ENCODE measurements at places on chromosomes 12 and 14. TPM values are rescaled to one million over a fixed set of nuclear protein-coding genes. Genes with fewer than 3 reads are reported as not detected.

- peak overlapping the region; percentile 89 for H3K27ac ChIP-seq
- H3K27me3 ChIP-seq, result no peaks in the 10 kb centered on the region
- peaks cover 49% of the 10 kb centered on the region for H3K4me1 ChIP-seq
- 0 out of 2 replicates have a peak overlapping the region, but pooled peaks have one; percentile 4 for H3K4me3 ChIP-seq
- H3K36me3 ChIP-seq, result no peaks in the 10 kb centered on the region
- peak; percentile 85 for DNase-seq
Observed at GRCh38 chr12:116525418-116526001, 33.7 kb upstream of the MAP1LC3B2 start.

The TAS2R8 gene
- total RNA-seq, result not detected

DNA sequence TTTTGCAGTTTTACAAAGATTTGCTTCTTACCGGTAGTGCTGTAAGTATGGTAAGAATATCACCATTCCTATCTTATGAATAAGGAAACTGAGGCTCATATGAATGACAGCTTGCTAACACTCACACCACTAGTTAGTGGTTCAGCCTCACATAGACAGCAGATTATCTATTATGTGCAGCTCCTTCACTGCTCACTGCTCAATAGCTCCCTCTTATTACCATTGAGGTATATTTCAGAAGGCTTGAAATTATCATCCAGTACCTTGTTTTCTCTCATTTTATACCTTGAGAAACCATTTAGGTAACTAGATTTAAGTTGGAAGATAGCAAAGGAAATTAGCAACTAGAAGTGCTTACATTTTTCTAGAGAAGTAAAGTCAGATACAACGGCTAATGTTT is 15.5 kb downstream of the RIC8B start:
- no peak for DNase-seq
- no peaks in the 10 kb centered on the region for H3K27me3 ChIP-seq
- H3K4me1 ChIP-seq, result no peaks in the 10 kb centered on the region
- peaks cover 43% of the 10 kb centered on the region for H3K36me3 ChIP-seq
- H3K27ac ChIP-seq, result no peak overlapping the region

- no peak overlapping the region for H3K4me3 ChIP-seq
- no peaks in the 10 kb centered on the region for H3K27me3 ChIP-seq
- no peaks in the 10 kb centered on the region for H3K4me1 ChIP-seq
Observed at GRCh38 chr14:69968132-69968531, 88.9 kb downstream of the SMOC1 start.

The PPHLN1 gene
- 92.4 TPM for total RNA-seq

GRCh38 chr14:70810621-70811020 is 1.3 kb upstream of the MAP3K9 start:
- peaks cover 5% of the 10 kb centered on the region for H3K27me3 ChIP-seq
- no peak overlapping the region for H3K4me3 ChIP-seq
- DNase-seq, result no peak
- H3K4me1 ChIP-seq, result peaks cover 9% of the 10 kb centered on the region

GRCh38 chr14:37583358-37584210 is 11.5 kb downstream of the FOXA1 start:
- H3K36me3 ChIP-seq, result no peaks in the 10 kb centered on the region
- H3K27me3 ChIP-seq, result 0 out of 2 replicates have a peak, but pooled peaks cover 2% of the 10 kb centered on the region
- no peak overlapping the region for H3K27ac ChIP-seq

- H3K27me3 ChIP-seq, result no peaks in the 10 kb centered on the region
- no peak for DNase-seq
- no peaks in the 10 kb centered on the region for H3K36me3 ChIP-seq
- H3K27ac ChIP-seq, result no peak overlapping the region
- H3K4me3 ChIP-seq, result no peak overlapping the region
Observed at GRCh38 chr12:58926586-58926985, 6.3 kb upstream of the LRIG3 start.

DNA sequence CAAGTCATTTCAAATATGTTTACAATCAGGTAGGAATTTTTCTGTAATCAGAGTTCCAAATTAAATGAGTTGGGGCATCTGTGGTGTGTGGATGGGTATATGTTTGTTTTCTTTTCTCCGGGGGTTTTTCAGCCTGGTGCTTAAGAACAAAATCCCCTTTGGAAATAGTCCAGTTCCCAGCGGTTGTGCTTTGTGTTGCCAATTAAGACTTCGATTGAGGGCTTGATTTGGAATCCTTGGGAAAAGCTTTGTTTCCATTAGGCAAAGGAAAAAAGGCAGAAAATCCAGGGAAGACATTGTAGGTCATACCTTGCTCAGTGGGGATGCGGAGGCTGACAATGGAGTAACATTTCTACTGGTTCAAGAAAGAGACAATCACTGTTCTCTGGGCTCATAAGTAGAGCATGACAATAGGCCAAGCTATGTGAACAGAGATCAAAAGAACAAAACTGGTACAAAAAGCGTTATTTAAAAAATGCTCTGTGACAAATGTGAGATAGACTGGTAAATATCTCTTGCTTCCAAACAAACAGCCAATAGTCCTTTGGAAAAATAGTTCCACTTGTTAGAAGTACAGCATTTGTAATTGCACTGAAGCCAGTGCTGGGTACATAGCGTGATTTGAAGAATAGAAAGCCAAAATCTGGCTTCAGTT is 79.7 kb downstream of the EML1 start:
- no peaks in the 10 kb centered on the region for H3K27me3 ChIP-seq
- peaks cover 13% of the 10 kb centered on the region for H3K4me1 ChIP-seq
- DNase-seq, result no peak

The ADGRD1 gene
- total RNA-seq, result not detected

GRCh38 chr14:90675399-90675798 is 140.8 kb downstream of the TTC7B start:
- H3K4me3 ChIP-seq, result no peak overlapping the region
- H3K27ac ChIP-seq, result peak overlapping the region; percentile 45
- peaks cover 47% of the 10 kb centered on the region for H3K4me1 ChIP-seq
- H3K36me3 ChIP-seq, result no peaks in the 10 kb centered on the region

The TAS2R42 gene
- not detected for total RNA-seq

The ADAM21 gene
- total RNA-seq, result not detected

GRCh38 chr12:69046363-69046762 is 113.4 kb upstream of the CPM start:
- DNase-seq, result no peak
- no peaks in the 10 kb centered on the region for H3K27me3 ChIP-seq
- H3K36me3 ChIP-seq, result no peaks in the 10 kb centered on the region
- H3K4me3 ChIP-seq, result no peak overlapping the region
- no peak overlapping the region for H3K27ac ChIP-seq

The MYO1A gene
- not detected for total RNA-seq

The GLS2 gene
- total RNA-seq, result not detected

DNA sequence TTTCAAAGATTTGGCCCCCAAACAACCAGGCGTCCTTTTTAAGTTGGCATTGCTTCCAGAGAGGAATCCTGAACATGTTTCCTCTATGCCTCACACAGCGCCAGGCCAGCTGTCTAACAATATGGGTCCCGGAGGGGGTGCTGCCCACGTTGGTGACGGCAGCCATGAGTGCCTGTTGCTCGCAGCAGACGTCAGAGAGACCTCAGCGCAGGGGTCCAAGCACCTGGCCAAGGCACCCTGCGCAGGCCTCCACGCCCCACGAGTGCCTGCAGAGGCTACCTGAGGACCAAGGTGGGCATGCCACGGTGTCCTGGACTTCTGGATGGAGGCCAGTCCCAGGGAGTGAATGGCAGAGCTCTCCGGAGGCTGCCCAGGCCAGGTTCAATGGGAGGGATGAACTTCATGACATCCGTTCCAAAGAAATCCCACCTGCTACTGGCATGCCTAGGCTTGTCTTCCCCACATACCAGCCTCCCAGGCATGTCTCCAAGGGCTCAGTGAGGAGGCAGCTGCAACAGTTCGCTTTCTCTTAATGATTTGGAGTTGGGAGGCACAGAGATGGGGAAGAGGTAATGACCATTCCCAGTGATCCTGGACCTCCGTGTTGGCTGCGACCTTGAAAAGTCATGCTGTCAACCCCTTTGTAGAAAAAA is 11.6 kb upstream of the FOXN3 start:
- peaks cover 77% of the 10 kb centered on the region for H3K4me1 ChIP-seq
- peak overlapping the region; percentile 83 for H3K27ac ChIP-seq
- H3K27me3 ChIP-seq, result no peaks in the 10 kb centered on the region
- no peaks in the 10 kb centered on the region for H3K36me3 ChIP-seq

The TSHR gene
- not detected for total RNA-seq

The TRIM9 gene
- total RNA-seq, result 0.16 TPM

The TBX3 gene
- 28.8 TPM for total RNA-seq

The TMCC3 gene
- total RNA-seq, result 1.9 TPM

The GPRC5D gene
- not detected for total RNA-seq

DNA sequence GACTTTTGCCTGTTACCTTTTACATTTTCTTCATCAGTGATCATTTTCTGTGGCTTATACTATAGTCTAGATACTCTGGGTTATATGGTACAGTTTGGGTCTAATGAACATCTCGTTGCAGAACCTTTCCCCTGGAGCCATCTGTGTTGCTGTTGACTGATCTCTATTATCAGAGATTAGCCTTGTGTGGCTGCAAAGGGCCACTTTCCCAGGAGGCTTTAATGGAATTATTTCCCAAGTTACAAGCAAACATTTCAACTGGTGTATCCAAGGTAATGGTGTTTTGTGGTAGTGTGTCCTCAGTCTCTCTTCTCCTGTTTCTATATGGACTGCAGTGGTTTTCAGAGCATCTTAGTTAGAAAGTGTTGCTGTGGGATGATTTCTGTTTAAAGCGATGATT is 25.9 kb downstream of the UTP20 start:
- H3K27me3 ChIP-seq, result no peaks in the 10 kb centered on the region
- no peak overlapping the region for H3K4me3 ChIP-seq
- peaks cover 71% of the 10 kb centered on the region for H3K36me3 ChIP-seq
- no peaks in the 10 kb centered on the region for H3K4me1 ChIP-seq
- no peak overlapping the region for H3K27ac ChIP-seq
- DNase-seq, result no peak

DNA sequence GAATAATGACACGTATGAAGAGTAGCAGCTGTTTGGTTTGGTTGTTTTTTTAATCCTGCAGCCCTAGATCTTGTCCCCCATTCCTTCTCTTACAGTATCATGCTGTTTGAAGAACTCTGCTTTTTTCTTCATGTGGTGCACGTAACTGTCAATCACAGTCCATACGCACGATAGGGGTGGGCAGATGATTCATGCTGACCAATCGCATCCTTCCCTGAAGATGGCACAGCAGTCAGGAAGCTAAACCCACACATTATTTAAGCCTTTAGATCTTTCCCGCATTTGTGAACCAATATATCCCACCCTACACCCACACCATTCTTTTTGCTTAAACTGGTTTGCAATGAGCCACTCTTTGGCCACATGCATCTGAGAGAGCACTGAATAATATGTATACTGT is 158.9 kb upstream of the PLEKHA5 start:
- no peak for DNase-seq
- no peaks in the 10 kb centered on the region for H3K4me1 ChIP-seq
- H3K36me3 ChIP-seq, result no peaks in the 10 kb centered on the region

The TMBIM6 gene
- total RNA-seq, result 432 TPM

DNA sequence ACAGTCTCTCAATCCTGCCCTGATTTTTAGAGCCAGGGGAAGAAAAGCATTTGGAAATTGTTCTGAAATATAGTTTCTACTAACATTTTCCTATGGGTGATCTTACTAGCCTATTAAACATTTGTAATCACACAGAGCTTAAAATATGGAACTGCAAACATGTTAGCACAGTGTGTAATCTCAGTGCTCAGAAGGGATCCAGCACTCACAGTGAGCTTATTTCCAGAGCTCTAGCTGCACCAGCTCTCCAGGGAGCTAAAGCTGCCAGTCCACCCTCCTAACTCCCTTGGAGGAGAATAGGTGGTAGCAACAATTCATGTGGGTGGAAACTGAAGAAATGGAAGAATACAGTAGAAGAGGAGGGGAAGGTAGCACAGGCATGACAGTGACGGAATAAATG is 64.9 kb upstream of the SYT1 start:
- no peak for DNase-seq
- no peaks in the 10 kb centered on the region for H3K36me3 ChIP-seq

The RNASE13 gene
- not detected for total RNA-seq

DNA sequence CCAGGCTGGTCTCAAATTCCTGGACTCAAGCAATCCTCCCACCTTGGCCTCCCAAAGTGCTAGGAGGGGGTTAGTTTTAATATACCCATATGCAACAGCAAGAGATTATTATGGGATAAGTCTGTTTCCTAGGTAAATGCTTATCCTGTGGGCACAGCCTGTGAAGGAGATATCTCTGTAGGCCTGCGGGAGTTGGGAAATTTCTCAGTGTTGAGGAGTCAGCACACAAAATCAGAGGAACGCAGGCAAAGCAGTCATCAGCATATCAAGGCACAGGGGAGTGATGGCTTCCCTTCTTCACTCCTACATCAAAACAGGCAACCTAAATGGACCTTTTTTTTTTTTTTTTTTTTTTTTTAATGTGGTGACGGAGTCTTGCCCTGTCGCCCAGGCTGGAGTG is 20.9 kb upstream of the TMED10 start:
- DNase-seq, result no peak
- H3K36me3 ChIP-seq, result no peaks in the 10 kb centered on the region
- no peak overlapping the region for H3K27ac ChIP-seq
- H3K27me3 ChIP-seq, result no peaks in the 10 kb centered on the region
- no peaks in the 10 kb centered on the region for H3K4me1 ChIP-seq
- no peak overlapping the region for H3K4me3 ChIP-seq

The TGM1 gene
- not detected for total RNA-seq

The SOAT2 gene
- total RNA-seq, result not detected

GRCh38 chr14:34678306-34678705 is 36.1 kb downstream of the CFL2 start:
- peaks cover 12% of the 10 kb centered on the region for H3K4me1 ChIP-seq
- no peak overlapping the region for H3K4me3 ChIP-seq
- no peaks in the 10 kb centered on the region for H3K36me3 ChIP-seq
- DNase-seq, result no peak

The TAC3 gene
- not detected for total RNA-seq

- H3K36me3 ChIP-seq, result no peaks in the 10 kb centered on the region
- DNase-seq, result no peak
- no peak overlapping the region for H3K4me3 ChIP-seq
- H3K27me3 ChIP-seq, result no peaks in the 10 kb centered on the region
- no peaks in the 10 kb centered on the region for H3K4me1 ChIP-seq
- no peak overlapping the region for H3K27ac ChIP-seq
Observed at GRCh38 chr12:55610598-55610997, 26.1 kb upstream of the OR10P1 start.

GRCh38 chr12:6288235-6288634 is 22.2 kb upstream of the PLEKHG6 start:
- no peaks in the 10 kb centered on the region for H3K27me3 ChIP-seq
- peaks cover 29% of the 10 kb centered on the region for H3K4me1 ChIP-seq
- no peak overlapping the region for H3K4me3 ChIP-seq
- H3K36me3 ChIP-seq, result no peaks in the 10 kb centered on the region
- H3K27ac ChIP-seq, result no peak overlapping the region

GRCh38 chr14:93295541-93296220 is 37.2 kb downstream of the BTBD7 start:
- peaks cover 11% of the 10 kb centered on the region for H3K36me3 ChIP-seq
- no peaks in the 10 kb centered on the region for H3K27me3 ChIP-seq
- no peak for DNase-seq
- no peaks in the 10 kb centered on the region for H3K4me1 ChIP-seq
- no peak overlapping the region for H3K4me3 ChIP-seq
- no peak overlapping the region for H3K27ac ChIP-seq

DNA sequence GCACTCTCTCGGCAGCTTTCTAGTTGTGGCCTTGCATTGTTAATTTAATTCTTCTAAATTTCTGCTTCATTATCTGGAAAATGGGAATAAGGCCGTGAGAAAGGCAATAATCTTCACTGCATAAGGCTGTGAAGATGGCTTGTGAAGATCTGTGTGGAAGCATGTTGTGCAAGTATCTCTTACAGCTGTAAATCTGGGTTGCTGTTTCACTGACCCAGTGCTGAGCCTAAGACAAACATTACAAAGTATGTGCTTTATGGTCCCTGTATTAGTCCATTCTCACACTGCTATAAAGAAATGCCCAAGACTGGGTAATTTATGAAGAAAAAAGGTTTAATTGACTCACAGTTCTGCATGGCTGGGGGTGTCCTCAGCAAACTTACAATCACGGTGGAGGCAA is 101.0 kb upstream of the PTPRR start:
- no peak overlapping the region for H3K27ac ChIP-seq
- no peak overlapping the region for H3K4me3 ChIP-seq
- DNase-seq, result no peak
- H3K27me3 ChIP-seq, result no peaks in the 10 kb centered on the region
- no peaks in the 10 kb centered on the region for H3K4me1 ChIP-seq
- no peaks in the 10 kb centered on the region for H3K36me3 ChIP-seq
